ACHN (cell line): ENCODE measurements at places on chromosomes 2 and 18.

DNA sequence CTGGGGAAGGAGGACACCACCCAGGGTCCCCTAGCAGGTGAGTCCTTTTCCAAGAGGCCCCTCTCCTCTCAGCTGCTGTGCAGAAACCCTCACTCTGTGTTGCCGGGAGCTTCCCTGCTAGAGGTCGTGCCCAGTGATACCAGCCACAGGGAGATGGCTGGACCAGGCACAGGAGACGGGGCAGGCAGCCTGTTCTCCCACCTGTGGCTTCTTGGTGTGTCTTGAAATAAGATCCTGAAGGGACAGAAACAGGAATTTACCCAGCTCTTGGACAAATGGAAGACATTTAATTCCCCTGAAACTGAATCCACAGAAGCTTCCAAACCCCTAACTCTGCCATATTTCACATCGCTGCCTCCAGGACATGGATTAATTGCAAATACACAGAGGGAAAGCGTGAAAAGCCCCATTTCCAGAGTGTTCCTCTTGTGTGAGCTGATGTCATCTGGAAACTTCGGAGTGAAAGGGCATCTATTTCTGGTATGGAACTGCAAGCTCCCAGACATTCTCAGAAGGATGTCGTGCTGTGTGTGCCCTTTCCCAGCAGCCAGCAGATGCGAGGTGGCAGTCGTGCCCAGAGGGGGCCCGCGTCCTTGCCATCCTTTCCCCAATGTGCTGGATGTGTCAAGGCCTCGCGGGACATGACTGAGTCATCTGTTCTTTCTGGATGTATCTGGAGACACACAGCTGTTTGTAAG is 177.7 kb downstream of the SEPTIN10 start:
- no peak for DNase-seq

DNA sequence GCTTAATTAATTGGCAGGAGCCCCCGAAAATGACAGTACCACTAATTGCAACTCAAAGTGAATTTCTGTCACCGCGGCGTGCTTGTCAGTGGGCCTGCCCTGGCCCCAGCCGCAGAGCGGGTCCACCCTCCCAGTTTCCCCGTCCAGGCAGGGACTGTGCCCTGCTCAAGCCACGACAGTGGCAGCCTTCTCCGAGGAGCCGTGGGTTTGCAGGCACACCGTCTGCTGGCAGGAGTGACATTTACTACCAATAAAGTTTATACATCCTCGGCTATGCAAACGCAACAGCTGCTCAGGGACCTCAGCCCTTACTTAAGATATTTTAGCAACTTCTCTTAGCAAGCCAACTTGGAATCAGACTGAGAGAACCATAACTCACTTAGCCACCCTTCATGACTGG is 112.7 kb downstream of the GBX2 start:
- no peak for DNase-seq

GRCh38 chr2:210971431-210971830 is 415.0 kb downstream of the CPS1 start:
- DNase-seq: no peak

GRCh38 chr2:212311807-212312404 is 226.7 kb downstream of the ERBB4 start:
- no peak for DNase-seq

DNA sequence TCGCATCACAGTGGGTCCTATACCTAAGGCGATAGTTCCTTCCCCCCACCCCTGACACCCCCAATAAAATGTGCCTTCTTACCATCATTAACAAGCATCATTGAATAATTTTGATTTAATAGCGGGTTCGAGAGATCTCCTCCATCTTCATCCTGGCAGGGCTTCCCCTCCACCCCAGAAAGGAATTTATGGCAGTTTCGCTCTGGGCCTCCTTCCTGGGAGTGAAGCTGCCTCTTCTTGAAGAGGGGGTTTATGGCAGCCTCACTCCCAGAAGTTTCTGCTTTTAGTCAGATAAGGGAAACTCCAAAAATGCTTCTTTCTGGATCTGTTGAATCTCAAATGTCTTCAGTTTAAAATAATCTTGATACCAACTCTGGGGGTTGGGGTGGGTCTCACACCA is 45.7 kb downstream of the RRM2 start:
- no peak for DNase-seq

DNA sequence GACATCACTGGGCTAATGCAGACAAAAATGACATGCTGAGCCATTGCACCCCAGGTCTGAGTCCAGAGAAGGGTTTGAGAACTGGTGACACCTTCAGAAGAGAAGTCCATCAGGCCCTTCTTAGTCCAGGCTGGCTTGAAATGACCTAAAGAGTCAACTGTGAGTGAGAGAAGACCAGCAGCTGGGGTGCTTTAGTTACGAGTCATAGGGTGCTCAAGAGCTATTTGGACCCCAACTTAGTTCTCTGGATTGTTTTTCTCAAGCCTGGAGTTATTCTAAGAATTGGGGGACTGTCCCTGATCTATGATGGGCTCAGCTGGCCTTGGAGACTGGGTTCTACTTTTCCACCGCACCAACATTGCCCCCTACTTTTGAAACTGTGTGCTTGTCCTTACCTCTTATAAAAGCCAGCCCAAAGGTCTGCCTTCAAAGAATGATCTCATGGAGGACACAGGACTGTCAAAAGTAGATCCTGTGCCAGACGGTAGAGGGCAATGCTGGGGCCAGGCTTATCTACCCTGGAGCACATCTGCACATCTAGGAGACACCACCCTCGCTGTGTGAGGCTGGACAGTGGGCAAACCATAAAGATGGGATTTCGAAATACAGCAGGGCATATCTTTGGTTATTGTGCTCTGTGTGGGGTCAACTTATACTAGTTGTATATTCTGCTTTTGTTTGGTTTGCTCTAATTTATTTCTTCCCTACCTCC is 333.0 kb upstream of the SLC14A2 start:
- no peak for DNase-seq
